ENCODE measurements at places on chromosomes 2 and 18. TPM values are rescaled to one million over a fixed set of nuclear protein-coding genes. Genes with fewer than 3 reads are reported as not detected.

BOLA3 gene
- not detected for total RNA-seq

CPO gene
- not detected for total RNA-seq

RBKS gene
- not detected for total RNA-seq

EFR3B gene
- 0.58 TPM for total RNA-seq

CAPN14 gene
- not detected for total RNA-seq

TNFAIP6 gene
- not detected for total RNA-seq

SPP2 gene
- not detected for total RNA-seq

- no peak for DNase-seq
These were observed 40.9 kb downstream of the CDH2 start for GRCh38 chr18:28136071-28136470.

- DNase-seq: no peak
These were observed 524 bp downstream of the ANKRD30B start for GRCh38 chr18:14748496-14748895.

DNA sequence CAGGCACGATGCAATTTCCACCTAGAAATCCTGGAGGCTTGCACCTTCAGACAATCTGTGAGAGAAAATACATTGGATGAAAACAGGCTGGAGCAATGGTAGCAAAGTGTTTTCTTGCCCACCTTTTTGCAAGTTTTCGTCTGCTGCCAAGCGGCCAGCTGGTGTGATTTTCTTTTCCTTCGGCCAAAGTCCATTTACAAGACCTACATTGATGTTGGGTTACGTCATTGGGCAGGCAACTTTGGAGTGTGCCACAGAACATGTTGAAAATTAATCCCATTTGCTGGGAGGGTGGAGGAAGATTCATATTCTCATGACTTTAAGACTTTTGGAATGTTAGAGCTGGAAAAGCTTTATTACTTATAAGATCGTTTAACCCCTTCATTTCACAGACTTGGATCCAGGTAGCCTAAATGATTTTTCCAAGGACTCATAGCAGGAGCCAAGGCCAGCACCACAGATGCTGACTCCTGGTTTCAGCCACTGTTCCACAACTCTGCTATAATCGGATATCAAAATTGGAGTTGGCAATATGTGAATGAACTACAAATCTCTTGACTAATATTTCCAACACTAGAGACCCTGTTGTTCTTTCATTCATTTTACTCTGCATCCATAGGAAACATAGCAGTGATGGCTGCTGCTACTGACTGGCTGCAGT, 352.1 kb downstream of the RND3 start:
- DNase-seq: no peak

GRCh38 chr2:218569038-218569431, 396 bp downstream of the CNOT9 start:
- DNase-seq: peak; percentile 40

DNA sequence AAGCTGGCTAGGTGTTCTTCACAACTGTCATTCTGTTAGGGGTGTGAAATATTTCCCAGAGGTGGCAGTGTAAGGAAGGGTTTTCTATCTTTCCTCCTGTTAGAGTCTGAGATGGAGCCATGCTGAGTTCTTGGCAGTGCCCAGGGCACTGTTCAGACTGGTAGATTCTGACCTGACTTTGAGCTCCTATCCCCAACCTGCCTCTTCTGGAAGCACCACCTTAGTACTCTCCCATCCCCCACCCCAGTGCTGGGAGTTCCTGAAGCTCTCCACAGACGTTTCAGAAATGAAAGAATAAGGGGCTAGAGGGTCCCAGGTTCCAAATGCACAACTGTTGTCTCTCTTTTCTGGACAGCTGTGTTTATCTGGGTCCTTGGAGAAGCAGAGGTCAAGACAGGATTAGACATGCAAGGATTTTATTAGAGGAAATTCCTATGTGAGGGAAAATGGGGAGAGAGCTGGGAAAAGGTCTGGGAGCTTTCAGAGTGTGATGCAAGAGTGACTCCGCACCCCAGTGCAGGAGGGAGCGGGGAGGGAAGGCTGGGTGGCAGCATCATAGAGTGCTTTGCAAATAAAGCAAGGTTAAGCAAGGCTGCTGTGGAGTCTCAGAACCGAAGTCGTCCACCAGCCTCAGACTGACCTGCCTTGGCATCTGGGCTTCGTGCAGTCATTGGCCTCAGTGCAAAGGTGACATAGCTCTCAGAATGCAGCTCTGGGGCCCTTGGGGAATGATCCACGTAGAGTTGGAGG, 75.5 kb downstream of the SLC4A3 start:
- no peak for DNase-seq

DNA sequence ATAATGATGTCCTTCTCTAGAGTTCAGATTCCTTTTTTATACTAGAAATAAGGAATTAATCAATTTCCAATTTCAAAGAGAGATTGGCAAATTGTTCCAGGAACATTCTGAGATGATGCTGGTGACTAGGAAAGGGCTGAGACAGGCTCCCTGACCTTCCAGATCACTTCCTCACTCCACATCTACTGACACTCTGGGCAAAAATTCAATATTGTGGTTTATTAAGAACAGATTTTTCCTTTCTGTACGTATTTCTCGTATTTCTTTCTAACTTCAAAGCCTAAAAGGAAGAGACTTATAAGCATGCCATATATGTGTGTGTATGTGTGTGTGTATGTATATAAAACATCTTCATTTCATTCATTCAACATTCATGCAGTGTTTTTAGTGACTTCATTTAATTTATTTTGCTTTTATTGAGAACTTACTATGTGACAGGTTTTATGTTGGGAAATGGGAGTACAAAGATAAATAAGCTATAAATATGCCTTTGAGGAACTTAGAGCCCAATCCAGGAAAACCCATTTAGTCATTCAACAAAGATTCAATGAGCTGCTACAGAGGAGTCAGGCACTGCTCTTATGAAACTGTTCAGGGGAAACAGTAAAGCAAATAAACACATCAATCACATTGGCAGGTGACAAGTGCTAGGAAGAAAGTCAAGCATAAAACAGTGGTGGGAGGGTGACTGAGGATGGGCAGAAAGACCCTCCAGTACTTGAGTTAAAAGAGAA, 137.9 kb downstream of the RDH14 start:
- no peak for DNase-seq

DNA sequence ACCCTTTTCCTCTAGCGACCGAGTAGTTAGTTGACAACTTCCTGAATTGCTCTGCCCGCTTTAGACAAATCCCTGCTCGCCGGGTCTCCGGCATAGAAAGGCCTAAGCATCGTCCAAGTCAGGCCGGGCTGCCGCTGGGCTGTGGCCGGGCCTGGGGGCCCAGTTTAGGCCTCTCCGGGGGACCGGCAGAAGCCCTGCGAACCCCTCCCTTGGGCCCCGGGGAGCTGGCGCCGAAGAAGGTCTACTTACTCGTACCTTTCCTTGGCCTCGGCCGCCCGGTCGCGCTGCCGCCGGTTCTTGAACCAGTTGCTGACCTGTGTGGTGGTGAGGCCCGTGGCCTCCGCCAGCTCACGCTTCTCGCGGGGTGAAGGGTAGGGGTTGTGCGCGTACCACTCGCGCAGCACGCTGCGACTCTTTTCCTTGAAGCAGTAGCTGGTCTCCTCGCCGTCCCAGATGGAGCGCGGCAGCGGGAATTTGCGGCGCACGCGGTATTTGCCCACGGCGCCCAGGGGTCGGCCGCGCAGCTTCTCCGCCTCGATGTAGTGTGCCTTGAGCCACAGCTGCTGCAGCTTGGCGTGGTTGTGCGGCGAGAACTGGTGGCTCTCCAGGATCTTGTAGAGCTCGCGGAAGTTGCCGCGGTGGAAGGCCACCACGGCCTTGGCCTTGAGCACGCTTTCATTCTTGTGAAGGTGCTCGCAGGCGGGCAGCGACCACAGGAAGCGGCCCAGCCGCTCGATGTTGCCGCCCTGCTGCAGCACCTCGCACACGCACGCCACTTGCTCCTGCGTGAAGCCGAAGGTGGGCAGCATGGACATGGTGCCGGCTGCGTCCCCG, 739 bp downstream of the SIX2 start:
- peak; percentile 36 for DNase-seq

DNA sequence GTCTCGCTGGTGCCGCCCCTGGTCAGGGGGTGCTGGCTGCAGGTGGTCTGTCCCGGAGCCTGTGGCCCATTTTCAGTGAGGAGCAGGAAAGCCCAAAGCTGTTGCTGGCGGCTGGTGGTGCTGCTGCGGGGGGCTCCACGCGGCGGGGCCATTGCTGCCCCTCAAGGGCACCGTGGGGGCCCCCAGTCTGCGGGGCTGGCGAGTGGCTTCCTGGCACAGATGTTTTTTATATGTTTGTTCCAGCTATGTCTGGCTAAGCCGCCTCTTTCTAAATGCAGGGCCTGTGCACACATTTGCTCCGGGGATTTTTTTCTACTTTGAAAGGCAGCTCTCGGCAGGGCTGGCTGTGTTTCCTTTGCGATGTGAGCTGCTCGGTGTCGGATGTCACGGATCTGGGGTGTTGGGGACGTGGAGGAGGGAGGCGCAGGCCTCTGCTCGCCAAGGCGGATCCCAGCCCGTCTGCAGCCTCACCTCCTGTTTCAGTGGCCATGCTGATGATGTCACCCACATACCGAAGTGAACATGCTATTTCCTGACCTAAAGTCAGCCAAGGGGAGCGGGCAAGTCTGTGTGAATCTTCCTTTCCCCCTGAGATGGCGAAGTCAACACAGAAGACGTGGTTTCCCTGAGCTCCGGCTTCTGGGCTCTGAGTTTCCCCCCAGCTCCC, 112.0 kb upstream of the CTDP1 start:
- DNase-seq: peak; percentile 86

GRCh38 chr18:11283479-11284161, 134.3 kb upstream of the PIEZO2 start:
- peak; percentile 24 for DNase-seq
